Left lobe of liver (tissue), 2 donors: ENCODE measurements at places on chromosomes 12 and 14. TPM values are rescaled to one million over a fixed set of nuclear protein-coding genes. Genes with fewer than 3 reads are reported as not detected.

- DNase-seq: no peak
Measured at GRCh38 chr14:64746298-64747250, 42.4 kb downstream of the PLEKHG3 start.

GRCh38 chr14:90593254-90594040, 196.6 kb downstream of the CALM1 start:
- no peak for DNase-seq

OR4Q3 gene
- not detected for total RNA-seq

CIDEB gene
- total RNA-seq: 216 TPM

- DNase-seq: no peak
Measured at GRCh38 chr12:57055824-57056223, 5.9 kb upstream of the MYO1A start.

- DNase-seq: no peak
Measured at GRCh38 chr14:72126091-72126490, 193.9 kb downstream of the RGS6 start.

GRCh38 chr14:94395888-94396574, 7.6 kb upstream of the SERPINA1 start:
- DNase-seq: peak; percentile 88
